ENCODE measurements at places on chromosomes 7 and 10. TPM values are rescaled to one million over a fixed set of nuclear protein-coding genes. Genes with fewer than 3 reads are reported as not detected.

MRC1 gene
- total RNA-seq: not detected

- peaks cover 17% of the 10 kb centered on the region for H3K4me1 ChIP-seq
- no peak overlapping the region for H3K27ac ChIP-seq
- DNase-seq: no peak
- H3K27me3 ChIP-seq: no peaks in the 10 kb centered on the region
These were observed 187.7 kb downstream of the ELFN1 start for GRCh38 chr7:1857487-1858421.

- no peaks in the 10 kb centered on the region for H3K36me3 ChIP-seq
- H3K4me1 ChIP-seq: no peaks in the 10 kb centered on the region
- DNase-seq: no peak
- H3K4me3 ChIP-seq: no peak overlapping the region
- no peaks in the 10 kb centered on the region for H3K27me3 ChIP-seq
- no peak overlapping the region for H3K27ac ChIP-seq
These were observed 437.9 kb downstream of the POM121L12 start for GRCh38 chr7:53473371-53473770.

GRCh38 chr7:137146012-137146455, 197.5 kb downstream of the PTN start:
- H3K27ac ChIP-seq: no peak overlapping the region
- DNase-seq: no peak
- H3K27me3 ChIP-seq: no peaks in the 10 kb centered on the region
- no peak overlapping the region for H3K4me3 ChIP-seq
- H3K4me1 ChIP-seq: no peaks in the 10 kb centered on the region

- H3K36me3 ChIP-seq: peaks cover 9% of the 10 kb centered on the region
- no peak overlapping the region for H3K27ac ChIP-seq
- DNase-seq: no peak
- peaks cover 12% of the 10 kb centered on the region for H3K4me1 ChIP-seq
- peaks cover 87% of the 10 kb centered on the region for H3K27me3 ChIP-seq
These were observed 1.2 kb upstream of the CHAT start for GRCh38 chr10:49612513-49613164.

NOS3 gene
- 6.1 TPM for total RNA-seq
